ENCODE measurements at places on chromosomes 4 and X.
A peak's percentile ranks its signal among the peaks of the same experiment; 100 is the strongest.

GRCh38 chrX:7147413-7147977, at the start of gene STS:
STS (plus strand) TSS chrX:7147712; CDS start chrX:7253200, 105,488 bp downstream.
- DNase-seq: no peak

- DNase-seq: peak; percentile 79
These were observed 29.7 kb downstream of the PARM1 start for GRCh38 chr4:74962584-74962983.

GRCh38 chr4:15035159-15035558, 32.9 kb downstream of the CPEB2 start:
- DNase-seq: no peak

GRCh38 chr4:78288327-78288726, 231.2 kb downstream of the FRAS1 start:
- no peak for DNase-seq

DNA sequence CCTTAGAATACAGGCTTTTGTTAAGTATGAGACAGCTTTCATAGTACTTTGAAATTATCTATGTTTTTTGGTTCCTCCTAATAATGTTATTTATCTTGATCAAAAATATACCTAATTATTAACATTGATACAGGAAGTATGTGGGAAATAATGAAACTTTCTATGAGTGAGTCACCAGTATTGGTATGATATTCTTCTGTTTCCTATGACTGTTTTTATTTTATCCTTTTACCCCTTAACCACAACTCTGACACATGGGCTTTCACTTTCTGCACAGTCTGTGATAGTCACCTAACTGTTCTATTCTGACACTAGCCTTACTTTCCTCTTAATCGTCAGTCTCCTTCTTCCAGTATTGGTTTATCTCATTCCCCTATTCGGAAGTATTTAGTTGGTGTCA, 4.7 kb downstream of the THAP9 start:
- no peak for DNase-seq

GRCh38 chr4:84796394-84796793, 170.1 kb downstream of the WDFY3 start:
- no peak for DNase-seq

DNA sequence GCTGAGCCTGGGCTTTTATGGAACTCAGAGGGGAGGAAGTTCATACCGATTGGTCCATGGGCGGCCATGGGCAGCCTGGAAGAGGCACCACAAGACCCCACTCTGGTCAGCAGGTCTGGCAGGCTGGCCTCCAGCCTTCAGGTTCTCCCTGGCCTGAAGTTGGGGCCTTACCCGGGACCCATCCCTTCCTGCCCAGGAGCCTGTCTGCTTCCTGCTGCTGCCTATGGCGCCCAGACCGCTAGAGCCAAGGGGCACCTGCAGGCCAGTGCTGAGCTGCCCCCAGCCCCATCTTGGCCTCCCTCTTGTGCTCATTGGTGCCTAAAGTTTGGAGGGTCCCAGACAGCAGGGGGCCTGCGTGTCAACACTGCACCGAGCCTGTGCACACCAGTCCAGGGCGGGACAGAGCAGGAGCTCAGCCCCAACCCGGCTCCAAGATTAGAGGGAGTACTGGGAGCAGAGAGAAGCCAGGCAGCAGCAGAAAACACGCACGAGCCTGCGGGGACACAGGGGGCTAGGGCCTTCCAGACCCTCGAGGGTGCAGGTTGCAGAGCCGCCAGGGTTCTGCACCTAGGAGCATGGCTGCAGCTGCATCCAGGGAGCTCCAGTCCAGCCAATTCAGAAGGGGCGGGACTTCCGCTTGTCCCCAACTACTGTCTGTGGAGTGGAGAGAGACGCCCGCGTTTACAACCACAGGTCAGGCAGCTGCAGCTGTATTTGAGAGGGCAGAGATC, 30.7 kb upstream of the ZNF280C start:
- no peak for DNase-seq

GRCh38 chr4:97507587-97508245, 635.6 kb downstream of the STPG2 start:
- DNase-seq: no peak

DNA sequence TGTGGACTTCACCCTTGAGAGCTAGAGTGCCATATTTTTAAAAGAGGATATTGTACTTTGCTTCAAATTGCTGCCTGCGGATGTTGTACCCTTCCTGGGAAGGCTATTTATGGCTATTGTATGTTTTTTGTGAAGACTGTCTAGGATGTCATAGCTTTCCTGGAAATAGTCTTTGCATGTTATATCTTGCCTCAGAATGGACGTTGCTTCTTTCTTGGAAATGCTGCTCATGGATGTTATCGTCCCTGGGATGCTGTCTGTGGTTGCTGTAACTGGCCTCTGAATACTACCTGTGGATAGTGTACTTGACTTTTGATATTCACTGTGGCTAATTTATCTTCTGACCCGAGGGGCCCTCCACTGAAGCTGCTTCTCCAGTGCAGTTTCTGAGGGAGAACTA, 146.8 kb downstream of the ENOX2 start:
- DNase-seq: no peak

GRCh38 chr4:189001283-189001970, 862.2 kb downstream of the TRIML1 start:
- DNase-seq: no peak

DNA sequence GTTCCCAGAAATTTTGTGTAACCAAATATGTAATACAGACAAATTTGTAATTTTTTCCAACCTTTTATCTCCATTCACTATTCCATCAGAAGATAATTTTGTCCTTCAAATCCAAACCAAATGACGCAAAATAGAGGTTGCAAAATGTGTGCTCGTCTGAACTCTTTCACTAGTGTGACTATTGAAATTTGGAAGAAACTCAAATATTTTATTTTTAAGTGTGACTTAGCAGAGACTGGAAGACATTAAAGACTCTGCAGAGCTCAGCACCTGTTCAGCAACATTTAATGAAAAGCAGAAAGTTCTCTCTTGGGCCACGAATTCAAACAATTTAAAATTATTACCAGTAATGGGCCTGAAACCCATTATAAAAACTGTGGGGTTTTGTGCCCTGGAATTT, 30.0 kb upstream of the APELA start:
- DNase-seq: no peak

DNA sequence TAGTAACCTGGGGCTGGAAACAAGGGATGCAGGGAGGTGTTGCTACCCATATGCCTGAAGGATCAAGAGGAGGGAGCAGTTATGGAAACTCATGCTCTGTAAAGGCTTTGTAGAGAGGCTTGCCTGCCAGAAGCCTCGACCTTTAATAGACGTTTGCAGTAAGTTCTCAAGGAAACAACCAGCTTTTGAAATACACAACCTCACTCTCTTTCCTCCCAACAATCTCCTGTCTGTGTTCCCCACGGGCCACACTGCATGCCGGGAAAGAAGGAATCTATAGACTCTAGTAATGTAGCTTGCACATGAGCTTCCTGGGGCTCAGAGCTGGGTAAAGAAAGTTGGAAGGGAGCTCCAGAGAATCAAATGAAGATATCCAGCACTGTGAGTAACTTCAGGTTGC, 101.6 kb upstream of the PACRGL start:
- no peak for DNase-seq

GRCh38 chr4:53557669-53558064, 33.6 kb downstream of the LNX1 start:
- no peak for DNase-seq

DNA sequence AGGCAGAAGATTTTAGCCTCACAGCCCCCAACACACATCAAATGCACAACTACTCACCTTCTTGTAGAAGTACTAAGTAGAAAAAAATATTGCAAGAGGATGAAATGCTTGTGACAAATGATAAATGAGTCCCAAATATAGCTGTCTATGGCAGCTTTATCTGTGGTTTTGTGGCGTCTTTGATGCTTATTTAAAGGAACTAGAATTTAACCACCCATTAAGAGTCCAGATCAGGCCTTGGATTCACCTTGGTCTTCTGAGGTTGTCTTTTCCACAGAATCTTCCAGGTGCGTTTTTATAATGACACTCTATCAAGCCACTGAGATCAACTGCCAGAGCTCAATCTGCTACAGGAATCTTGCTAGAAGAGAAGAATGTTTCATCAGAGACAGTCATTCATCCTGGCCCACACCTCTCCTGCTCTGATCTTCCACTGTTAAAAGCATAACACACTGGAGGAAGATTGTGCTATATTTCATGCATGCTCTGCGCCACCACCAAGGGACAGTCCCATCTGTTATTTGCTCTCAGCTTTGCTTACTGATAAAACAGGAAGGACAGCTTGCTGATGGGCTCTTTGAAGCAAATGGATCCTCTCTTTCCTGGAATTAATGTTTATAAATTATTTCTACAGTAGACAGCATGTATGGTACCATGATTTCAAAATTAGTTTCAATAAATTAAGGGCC, 144.1 kb downstream of the SLC7A11 start:
- no peak for DNase-seq

DNA sequence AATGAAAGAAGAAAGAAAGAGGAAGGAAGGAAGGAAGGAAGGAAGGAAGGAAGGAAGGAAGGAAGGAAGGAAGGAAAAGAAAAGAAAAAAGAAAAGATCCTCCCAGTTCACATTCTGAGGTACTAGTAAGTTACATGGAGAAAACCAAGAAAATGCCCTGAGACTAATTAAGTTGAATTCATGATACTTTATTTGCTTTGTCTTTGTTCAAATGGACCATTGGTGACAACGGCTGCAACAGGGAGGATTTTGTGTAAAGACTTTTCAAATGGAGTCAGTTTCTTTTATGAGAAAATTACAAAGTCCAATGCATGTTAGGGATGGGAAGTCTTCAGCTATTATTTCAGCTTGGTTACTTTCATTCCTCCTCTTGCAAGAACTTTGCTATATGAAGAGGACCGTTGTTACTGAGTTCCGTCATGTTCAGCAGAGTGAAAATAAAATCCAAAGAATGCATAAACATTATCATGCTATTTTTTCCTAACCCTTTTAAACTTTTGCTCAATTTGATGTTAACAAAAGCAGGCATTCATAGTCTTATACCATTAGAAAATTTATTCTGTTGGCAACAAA, 8.3 kb downstream of the VCX3A start:
- DNase-seq: no peak

- DNase-seq: no peak
These were observed 411.2 kb downstream of the MID1IP1 start for GRCh38 chrX:39212456-39212855.

GRCh38 chr4:99405433-99406115, 29.6 kb downstream of the ADH7 start:
- no peak for DNase-seq

DNA sequence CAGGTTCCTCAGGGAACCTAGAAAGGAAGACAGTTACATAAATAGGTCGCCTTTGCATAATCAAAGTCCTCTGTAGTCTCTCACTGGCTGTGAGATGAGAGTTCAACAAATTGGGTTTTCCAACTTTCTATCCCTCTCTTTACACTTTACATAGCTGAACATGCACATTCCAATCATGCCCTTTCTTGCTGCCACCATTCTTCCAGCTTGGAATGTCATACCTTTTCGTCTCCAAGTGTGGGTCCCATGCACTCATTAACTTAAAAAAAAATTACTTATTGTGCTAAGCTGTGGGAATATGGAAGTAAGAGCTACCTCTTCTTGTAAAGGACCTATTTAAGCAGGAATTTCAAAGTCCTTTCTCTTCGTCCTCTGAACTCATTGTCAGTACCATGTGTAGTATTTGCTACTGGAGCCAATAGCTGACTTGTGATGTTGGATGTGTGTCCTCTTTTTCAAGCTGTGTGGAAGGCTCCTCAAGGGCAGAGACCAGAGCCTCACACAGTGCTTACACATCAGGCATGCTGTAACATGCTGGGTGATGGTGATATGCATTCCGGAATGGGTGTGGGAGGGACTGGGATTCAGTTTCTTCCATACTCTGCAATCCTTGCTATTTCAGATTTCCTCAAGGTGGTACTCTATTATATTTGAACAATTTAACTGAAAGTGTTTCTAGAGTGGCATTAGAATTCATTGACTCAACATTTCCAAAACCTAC, 7.1 kb downstream of the ENOPH1 start:
- no peak for DNase-seq
